ENCODE measurements at places on chromosomes 13 and 19.

GRCh38 chr13:41179593-41180250 is 14.6 kb downstream of the KBTBD7 start:
- DNase-seq = no peak

GRCh38 chr13:113209759-113210421 is 477 bp downstream of the CUL4A start:
- DNase-seq = peak; percentile 52

GRCh38 chr13:85582890-85583289 is 216.3 kb downstream of the SLITRK6 start:
- DNase-seq = no peak

- DNase-seq = no peak
These were observed 44.1 kb downstream of the UBL3 start for GRCh38 chr13:29805994-29806979.

DNA sequence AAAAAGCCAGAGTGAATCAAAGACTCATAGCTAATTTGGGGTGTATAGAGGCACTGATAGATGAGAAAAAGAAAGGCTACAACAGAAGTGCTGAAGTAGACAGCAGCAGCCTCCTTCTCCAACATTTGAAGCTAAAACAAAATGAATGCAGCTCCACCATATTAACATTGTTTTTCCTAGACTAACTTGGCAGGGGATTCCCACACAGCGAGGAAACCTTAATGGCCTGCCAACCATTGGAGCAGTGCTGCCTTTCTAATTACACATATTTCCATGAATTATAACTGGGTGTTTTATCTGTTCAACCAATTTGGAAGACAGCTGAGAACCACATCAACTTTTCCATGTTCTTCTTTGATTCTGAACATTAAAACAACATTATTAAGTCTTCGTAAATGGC is 478.6 kb downstream of the LIG4 start:
- no peak for DNase-seq

DNA sequence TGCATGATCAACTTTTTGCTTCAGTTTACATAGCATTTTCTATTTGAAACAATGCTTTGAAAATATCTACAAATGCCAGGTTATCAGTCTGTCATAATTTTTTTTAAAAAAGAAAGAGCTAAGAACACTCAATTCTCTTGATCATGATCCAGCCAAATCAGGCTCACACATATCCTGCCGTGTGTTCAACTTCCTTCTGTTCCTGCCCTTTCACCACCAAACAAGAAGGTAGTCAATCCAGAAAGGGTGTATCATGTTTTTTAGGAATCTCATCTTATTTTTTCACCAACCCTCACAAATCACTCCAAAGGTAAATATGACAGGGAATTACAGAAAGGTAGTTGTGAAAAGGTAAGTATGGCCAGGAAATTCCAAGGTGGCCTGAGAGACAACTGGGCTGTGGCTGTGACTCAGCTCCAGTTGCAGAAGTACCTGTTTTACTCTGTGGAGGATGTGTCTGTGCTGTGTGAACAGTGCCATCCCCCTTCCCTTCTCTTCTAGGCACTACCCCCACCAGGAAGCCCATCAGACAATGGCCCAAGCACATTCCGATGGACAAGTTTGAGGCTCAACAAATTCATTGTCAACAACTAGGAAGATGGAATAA is 138.8 kb upstream of the GJB6 start:
- no peak for DNase-seq

GRCh38 chr13:107421028-107421427 is 794.3 kb downstream of the LIG4 start:
- peak; percentile 11 for DNase-seq

DNA sequence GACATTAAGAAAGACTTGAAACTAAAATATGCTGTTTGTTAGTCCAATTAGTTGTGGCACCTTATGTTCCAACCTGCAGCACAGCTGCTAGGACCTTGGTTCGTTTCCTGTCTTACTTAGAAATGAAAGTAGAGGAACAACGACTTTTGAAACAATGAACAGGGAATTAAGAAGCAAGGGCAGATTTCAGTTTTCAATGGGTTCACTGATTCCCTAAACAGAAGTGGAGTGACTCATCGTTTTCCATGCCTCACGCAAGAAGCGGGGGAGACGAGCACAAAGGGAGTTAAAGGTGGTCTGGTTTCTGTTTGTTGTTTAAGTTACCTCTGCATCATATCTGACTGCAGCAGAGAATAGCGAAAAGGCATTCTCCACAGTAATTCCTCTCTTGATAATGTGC is 44.8 kb downstream of the PHF11 start:
- DNase-seq = no peak

DNA sequence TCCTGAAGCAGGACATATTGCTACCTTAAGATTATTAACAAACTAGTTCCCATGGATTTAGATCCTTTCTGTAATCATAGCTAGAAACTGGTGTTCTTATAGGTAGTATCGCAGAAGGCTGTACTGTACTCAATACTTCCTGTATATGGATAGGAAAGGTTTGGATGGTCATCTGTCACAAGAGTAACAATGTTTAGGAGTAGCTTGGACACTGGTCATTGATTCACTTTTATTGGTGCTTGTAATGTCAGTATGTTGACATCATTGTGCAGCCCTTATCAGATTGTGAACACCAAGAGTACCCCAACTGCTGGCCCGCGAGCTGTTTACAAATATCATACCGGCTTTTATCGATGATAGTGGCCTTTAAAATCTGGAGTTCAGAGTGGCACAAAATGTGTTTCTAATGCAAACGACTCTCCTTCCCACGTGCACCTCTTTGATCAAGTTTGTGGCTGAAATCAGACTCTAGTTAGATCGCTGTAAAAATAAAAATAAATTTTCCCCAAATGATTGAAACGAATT is 605 bp upstream of the CDK8 start:
- no peak for DNase-seq

DNA sequence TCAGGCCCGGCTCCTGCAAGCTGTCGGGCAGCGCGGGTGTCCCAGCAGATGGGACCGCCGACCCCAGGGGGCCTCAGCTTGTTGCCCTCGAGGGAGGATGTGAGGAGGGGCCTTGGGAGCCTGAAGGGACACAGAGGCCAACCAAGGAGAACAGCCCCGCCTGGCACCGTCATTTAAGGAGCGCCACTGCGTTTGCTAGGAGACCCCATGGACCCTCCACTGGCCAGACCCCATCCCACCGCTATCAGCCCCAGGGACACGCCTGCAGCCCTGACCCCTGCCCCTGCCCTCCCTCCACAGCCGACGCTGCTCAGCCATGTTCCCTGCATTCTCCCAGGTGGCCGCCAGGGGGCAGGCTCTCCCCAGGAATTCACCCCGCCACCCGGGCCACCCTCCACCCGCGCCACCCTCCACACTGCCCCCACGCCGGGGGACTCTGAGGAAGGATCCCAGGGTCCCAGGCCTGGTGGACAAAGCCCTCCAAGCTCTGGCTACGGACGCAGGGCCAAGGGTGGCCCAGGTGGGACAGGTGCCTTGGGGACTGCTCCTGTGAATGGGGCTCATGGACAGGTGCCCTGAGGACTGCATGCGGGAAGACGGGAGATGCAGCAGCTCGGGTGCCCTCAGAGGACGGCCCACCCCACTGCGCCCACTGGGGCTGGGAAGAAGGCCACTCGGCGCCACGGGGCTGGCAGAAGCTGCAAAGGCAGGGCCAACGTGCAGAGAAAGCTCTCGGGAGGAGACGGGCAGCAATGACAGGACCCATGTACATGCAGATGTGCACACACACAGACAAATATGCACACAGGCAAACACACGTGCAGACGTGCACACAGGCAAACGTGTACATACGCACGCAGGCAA is 34.4 kb downstream of the PIP5K1C start:
- no peak for DNase-seq

All from umbilical cord (tissue), 2 donors.